Central memory CD4-positive, alpha-beta T cell (primary cell): ENCODE measurements at places on chromosomes 16 and 17.

DNA sequence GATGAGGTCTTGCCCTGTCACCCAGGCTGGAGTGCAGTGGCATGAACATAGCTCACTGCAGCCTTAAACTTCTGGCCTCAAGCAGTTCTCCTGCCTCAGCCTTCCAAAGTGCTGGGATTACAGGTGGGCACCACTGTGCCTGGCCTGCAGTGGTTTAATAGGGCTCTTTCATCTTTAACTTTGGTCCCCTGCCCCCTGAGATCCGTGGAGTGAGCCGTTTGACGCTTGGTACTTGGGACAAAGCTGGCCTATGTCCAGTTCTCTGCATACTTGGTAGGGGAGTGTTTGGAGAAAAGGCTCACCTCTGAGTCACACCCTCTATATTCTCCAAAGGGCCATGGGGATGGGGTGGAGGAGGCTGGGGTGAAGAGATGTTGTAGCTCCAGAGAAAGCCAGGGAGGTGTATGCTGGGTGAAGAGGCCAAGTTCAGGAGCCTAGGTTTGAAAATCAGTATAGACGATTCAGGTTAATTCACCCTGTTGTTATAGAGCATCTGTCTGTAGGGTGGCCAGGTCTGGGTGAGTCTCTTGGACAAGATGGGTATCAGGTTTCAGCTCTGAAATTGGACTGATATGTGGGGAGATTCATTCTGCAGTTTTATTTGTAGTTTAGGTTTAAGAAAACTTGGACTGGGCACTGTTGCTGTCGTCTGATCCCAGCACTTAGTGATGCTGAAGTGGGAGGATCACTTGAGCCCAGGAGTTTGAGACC lies 17.6 kb downstream of the ABCC1 start:
- no peak for DNase-seq

DNA sequence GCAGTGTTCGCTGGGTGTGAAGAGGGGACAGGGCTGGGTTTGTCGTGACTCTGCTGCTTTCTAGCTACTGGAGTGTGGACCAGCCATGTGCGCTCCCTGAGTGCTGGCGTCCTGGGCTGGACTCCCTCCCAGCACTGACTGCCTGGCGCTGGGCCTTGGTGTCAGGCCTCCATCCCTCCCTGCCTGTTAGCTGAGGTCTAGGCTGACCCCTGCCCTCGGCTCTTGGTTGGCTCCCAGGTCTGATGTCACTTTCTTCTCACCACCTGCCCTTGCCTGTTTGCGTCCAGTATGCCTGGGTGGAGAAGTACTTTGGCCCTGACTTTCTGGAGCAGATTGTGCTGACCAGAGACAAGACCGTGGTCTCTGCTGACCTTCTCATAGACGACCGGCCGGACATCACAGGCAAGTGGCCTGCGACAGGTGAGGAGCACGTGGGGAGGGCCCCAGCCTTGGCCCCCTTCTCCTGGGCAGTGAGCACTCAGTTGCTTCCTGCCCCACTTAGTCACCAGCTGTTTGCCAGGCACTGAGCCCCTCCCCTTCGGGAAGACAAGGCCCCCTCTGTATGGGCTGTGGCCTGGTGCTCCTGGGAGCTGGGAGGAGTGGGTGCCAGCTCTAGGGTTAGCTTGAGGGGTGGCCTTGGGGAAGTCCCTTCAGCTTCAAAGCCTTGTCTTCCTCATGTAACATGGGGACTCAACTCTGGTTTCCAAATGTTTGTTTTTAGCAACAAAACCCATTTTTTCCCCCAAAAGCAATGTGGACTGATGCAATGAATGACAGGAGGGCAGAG lies 41.5 kb downstream of the NT5M start:
- no peak for DNase-seq

GRCh38 chr17:47703191-47703591 lies 9.2 kb downstream of the TBKBP1 start:
- DNase-seq = peak; percentile 35

GRCh38 chr16:53892155-53892554 lies 188.2 kb downstream of the FTO start:
- DNase-seq = peak; percentile 20

GRCh38 chr17:68771867-68772515 lies 170.8 kb upstream of the FAM20A start:
- no peak for DNase-seq

DNA sequence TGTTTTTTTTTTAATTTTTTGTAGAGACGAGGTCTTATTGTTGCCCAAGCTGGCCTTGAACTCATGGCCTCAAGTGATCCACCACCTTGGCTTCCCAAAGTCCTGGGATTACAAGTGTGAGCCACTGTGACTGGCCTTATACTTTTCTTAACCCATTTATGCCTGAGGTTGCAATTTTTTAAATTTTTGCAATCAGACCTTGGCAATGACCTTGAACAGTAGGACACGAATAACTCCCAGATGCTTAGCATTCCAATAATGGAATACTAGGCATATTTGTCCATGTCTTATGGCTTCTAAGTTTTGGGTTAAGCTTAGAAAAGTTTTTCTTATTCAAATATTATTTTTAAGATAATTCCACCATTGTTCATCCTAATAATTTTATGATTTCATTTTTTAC lies 28.3 kb upstream of the TMEM97 start:
- no peak for DNase-seq

GRCh38 chr16:11374255-11374654 lies 29.0 kb downstream of the RMI2 start:
- DNase-seq = no peak

DNA sequence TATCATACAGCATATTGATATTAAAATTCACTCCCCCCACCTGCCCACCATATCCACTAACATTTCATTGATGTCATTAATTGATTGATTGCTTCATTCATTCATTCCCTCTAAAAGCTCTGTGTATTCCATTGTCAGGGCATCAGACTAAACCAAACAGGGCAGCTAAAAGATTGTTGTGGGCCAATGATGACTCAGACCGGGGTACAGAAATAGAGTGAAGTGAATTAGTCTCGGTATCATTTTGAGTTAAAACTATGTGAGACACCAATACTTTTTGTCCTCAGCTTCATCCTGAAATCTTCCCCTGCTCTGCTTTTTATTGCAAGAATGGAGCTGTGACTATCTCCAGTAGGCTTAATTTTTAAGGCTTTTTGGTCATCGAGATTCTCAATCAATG lies 868.3 kb downstream of the CDH11 start:
- no peak for DNase-seq

- DNase-seq = no peak
Observed at GRCh38 chr17:35167046-35167445, 19.4 kb downstream of the UNC45B start.

DNA sequence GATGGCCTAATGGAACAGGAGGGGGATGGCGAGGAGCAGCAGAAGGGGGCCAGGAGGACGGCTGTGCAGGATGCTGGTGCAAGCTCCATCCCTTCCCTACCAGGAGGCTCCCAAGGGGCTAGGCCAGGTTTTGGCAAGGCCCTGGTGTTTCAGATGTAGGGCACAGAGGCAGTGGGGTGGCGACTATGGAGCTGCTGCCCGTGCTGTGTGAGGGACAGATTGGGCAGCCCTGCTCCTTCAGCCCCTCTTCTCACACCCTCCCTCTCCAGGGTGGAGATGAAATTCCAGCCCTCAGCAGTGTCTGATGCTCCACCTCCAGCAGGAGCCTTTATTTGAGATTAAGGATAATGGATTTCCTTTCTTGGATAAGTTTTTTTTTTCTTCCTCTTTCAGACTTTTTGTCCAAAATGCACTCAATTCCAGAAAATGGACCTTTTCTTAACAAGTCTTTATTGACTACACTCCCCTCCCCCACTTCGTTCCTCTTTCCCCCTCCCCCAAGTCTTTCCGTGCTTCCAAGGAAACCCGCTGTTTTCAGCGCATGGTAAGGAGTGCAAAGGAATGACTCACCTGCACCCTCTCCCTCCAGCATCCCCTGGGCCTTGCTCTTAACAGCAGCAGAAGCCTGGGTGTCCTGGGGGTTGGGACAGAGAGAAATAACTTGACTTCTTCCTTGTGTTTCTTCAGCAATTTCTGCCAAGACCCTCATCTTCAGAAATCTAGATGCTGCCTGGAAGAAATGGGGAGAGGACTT lies 95.2 kb downstream of the CCDC182 start:
- DNase-seq = no peak

- no peak for DNase-seq
Observed at GRCh38 chr16:59342669-59343068, 608.6 kb upstream of the GOT2 start.

- no peak for DNase-seq
Observed at GRCh38 chr17:3722716-3723115, 987 bp upstream of the HASPIN start.

- DNase-seq = no peak
Observed at GRCh38 chr17:15298176-15298575, 33.0 kb upstream of the PMP22 start.

DNA sequence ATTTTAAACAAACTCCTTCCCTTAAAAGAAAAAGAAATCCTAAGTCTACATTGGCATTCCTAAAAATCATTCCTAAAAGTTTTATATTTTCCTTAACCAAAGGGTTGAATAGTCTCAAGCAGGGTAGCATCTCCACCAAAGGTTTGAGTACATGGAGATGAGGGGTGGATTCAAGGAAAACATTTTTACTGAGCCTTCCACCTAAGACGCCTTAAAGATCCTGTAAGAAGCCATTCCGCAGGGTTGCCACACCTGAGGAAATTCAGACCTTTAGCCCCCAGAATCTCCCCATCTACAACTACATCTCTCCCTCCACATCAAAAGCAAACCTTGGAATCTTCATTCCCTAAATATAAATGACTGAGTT lies 7.7 kb upstream of the AKTIP start:
- no peak for DNase-seq

DNA sequence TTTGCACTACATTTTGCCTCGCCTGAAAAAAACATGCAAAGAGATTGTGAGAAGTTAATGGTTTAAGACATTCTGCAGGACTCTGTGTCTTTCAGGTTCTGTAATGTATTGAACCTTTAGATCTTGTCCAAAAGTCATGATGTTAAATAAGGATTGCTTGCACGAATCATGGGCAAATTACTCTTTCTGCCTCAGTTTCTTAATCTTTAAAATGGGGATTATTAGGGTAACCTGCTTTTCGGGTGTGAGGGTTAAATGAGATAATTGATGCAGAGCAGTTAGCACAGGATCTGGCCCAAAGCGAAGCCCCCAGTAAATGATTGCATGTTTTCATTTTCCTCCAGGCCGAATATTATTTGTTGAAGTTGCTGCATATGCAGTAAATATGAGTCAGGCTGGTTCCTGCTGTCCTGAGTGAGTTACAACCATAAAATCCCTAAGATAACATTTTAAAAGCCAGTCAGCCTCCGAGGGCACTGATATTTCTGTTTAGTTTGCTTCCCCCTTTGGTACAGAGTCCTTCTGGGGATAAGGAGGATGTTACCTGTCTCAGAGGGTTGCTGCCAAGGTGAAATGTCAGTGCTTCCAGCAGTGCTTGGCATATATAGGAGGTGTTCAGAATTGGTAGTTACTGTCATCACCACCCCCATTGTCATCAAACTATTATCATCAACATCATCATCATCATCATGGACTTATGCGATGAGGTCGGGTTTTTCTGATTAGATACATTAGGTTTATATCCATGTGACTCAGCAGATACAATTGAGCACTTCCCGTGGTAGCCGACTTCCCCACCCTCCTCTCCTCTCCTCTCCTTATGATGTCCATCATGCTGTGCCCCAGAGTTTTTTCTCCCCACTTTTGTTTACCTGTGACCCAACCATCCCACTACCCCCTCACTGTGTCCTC lies 20.6 kb upstream of the ARHGAP17 start:
- no peak for DNase-seq

GRCh38 chr16:7318686-7319085 lies 14.0 kb upstream of the RBFOX1 start:
- DNase-seq = no peak

DNA sequence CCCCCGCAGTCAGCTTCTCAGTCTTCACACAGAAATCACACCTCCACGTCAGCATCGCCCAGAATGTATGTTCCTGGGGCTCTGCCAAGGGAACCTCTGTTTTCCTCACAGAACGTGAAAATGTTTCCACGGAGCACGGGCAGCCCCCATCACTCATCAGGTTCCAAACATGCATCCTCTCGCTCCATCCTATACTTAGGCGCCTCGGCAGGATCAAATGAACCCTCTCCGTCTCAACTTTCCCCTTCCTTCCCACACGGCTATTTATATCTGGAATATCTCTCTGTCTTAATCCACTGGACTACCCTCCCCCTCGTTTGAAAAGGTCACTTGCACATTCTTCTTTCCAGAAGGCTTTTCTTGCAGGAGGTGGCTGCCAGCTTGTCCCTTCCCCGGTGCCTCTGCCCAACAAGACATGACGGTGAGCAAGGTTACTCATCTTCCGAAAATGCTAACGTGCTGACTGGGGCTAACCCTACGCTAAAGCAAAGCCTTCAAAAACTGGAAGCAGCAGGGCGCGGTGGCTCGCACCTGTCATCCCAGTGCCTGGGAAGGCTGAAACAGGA lies 21.6 kb downstream of the NXN start:
- DNase-seq = no peak

DNA sequence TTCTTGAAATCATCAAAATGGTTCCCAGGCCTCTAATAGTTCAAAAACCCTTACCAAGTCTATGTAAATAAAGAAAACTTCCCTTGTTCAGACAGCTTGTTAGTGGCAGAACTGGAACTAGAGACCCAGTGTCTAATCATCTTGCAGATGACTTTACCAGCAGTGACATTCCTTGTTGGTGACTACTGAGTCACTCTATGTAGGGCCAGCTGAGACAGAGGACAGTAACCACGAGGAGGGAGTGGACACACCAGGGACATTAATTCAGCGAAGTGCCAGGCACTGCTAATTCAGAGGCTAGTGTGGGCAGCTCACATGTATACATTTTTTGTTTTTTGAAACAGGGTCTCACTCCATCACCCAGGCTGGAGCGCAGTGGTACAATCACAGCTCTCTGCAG lies 6.1 kb upstream of the HEATR3 start:
- DNase-seq = no peak

DNA sequence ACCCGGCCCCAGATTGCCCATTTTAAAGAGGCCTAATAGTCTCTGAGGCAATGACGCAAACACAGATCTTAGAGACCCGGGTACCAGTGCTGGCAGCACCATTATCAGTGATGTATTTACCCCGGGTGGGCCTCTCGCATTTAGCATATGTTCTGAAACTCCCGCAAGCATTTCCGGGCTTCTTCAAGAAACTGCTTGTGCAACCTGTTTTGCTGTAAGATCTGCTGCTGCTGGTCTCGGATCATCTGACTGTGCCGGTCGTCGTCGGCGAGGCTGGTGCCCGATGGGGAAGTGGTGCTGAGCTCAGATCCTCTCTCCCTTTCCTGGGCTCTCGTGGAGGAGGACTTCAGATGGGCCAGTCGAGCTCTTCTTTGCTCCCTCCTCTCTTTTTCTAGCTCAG lies 12.5 kb downstream of the CEP295NL start:
- DNase-seq = peak; percentile 65

- no peak for DNase-seq
Observed at GRCh38 chr16:75264999-75265910, 13.8 kb upstream of the BCAR1 start.

- DNase-seq = no peak
Observed at GRCh38 chr16:85690469-85691064, 1.8 kb upstream of the GINS2 start.
